Activated naive CD8-positive, alpha-beta T cell treated with anti-CD3 and anti-CD28 coated beads, Interleukin-2, amount 50 U/mL, for 16 hours (primary cell): ENCODE measurements at places on chromosomes 5 and 9.

- DNase-seq: no peak
Observed at GRCh38 chr5:54900984-54901725, 84.2 kb downstream of the ESM1 start.

DNA sequence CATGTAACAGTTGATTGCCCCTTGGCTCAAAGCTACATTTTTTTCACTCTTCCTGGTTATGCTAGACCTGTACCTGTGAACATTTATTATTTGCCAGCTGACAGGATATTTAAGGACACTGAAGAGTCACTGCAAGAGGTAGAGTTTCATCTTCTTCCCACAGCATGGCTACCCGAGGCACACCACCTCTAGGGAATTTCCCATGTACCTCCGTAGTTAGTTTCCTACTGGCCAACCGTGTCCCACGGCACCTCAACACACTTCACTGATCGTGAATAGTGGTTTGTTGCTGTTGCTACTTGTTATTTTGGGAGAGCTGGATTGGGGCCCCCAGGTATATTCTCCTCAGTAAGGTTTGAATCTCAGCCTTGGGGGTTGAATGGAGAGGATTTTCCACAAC is 648.6 kb downstream of the SEMA5A start:
- no peak for DNase-seq

- DNase-seq: no peak
Observed at GRCh38 chr5:95086927-95087815, 197.7 kb downstream of the MCTP1 start.

GRCh38 chr5:174172566-174172965 is 127.1 kb downstream of the NSG2 start:
- DNase-seq: no peak

DNA sequence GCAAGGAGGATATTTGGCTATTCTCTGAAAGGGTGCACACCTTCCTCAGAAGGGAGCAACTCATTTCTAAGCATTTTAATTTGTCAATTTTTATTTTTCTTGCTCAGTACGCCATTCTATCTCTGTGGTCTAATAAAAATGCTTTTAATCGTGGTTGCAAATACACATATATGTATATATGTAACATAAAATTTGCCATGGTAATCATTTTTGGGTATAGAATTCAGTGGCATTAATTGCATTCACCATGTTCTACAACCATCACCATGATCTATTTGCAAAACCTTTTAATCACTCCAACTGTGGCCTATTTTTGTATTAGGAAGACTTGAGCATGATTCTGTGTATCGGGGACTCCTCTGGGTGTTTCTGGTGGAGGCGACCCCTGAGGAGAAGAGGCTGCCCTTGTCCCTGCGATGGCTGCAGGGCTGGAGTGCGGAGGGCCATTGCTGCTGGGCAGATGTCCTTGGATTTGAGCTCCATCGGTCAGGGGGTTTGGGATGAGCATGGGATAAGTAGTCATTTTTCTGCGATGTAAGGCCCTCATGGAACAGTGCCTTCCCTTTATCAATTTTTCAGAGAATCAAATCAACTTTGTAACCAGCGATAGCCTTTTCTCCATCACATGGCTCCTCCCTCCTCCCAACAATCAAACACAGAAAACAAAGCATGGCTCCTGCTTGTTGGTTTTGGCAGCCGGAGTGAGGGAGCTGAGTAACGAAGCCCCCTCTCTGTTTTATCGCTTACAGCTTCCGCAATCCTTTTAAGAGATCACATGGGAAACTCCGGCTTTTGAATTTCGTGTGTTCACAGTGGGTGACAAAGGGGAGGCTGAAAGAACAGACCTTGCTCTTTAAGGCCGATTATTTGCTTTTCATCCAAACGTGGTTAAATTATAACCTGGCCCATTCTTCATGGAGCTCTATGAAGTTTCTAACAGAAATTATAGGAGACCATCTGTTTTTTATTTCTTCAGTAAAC is 187.3 kb downstream of the TENT4A start:
- DNase-seq: no peak

- no peak for DNase-seq
Observed at GRCh38 chr9:126052791-126053190, 273.8 kb upstream of the MVB12B start.

- DNase-seq: no peak
Observed at GRCh38 chr9:114806526-114806900, 674 bp upstream of the TNFSF15 start.

- no peak for DNase-seq
Observed at GRCh38 chr9:130741831-130742449, 48.4 kb downstream of the EXOSC2 start.

DNA sequence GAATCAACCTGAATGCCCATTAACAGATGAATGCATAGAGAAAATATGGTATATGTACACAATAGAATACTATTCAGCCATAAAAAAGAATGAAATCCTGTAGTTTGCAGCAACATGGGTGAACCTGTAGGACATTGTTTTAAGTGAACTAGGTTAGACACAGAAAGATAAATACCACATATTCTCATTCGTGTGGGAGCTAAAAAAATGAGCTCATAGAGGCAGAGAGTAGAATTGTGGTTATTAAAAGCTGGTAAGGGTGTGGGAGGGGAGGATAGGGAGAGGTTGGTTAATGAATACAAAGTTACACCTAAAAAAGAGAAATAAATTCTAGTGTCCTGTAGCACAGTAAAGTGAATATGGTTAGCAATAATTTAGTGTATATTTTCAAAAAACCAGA is 23.5 kb downstream of the PTTG1 start:
- DNase-seq: no peak

GRCh38 chr9:89442501-89442978 is 55.4 kb downstream of the SEMA4D start:
- no peak for DNase-seq

DNA sequence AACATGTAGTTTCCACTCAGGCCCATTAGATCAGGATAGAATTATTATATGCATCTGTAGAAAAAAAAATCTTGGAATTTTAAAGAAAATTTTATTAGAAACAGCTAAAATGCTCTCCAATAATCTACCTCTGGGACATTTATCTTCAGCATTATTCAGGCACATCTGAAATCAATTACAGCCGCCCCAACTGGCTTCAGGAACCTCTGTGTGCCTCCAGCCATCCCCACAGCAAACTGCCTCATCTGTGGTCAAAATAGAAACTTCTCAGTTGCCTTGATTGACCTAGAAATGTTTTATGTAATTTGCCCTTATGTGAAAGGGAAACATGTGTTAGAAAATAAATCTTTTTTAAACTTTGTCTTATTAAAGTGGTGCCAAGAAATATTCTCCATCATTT is 120.1 kb upstream of the LPAR1 start:
- no peak for DNase-seq

- DNase-seq: no peak
Observed at GRCh38 chr5:53335115-53335514, 145.3 kb upstream of the FST start.

DNA sequence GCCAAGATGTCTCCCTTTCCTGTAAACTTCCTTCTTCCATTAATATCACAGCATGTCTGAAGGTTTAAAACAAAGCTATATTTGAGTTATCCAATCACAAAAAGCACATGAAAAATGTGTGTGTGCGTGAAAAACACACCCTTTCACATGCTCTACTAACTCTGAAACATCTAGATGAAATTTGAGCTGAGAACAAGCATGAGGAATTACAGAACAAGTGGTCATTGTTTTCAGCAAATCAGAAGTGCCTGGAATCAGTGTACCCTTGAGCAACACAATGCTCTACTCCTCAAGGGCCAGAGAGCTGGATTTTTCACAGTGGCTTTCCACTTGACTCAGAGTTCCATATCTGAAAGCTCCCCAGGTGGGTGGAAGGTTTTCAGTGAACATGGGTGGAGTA is 255.9 kb downstream of the PSAT1 start:
- DNase-seq: no peak

GRCh38 chr9:643966-644365 is 197.5 kb upstream of the DMRT1 start:
- no peak for DNase-seq

- DNase-seq: no peak
Observed at GRCh38 chr9:73076970-73077369, 74.7 kb upstream of the ANXA1 start.

- no peak for DNase-seq
Observed at GRCh38 chr5:146098047-146098446, 7.3 kb downstream of the PLAC8L1 start.

GRCh38 chr9:21336457-21336856 is 1.3 kb upstream of the KLHL9 start:
- no peak for DNase-seq

DNA sequence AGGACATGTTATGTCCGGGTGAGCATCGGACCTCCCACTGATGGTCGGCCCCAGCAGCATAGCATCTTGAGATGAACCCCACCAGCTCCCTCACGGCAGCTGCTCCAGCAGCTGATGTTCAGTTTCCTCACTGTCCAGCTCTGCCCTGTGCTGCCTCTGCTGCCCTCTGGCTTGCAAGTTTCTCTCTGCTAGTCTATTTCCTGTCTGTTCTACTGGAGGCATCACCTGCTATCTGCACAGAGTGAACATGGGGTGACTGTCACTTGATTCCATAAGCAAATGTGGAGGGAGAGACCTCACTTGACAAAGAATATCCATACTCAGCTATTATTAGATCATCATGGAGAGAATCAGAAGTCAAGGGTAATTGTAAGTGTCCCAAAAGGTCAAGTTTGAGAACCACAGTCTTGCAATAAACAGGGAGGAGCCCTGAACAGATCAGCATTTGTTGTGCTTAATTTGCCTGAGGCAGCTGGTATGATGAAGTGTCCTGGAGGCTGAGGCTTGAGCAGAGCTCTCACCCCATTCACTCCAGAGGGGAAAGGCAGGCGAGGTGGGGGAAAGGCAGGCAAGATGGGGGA is 702.8 kb downstream of the SEMA5A start:
- DNase-seq: no peak

GRCh38 chr9:76045221-76045620 is 154.7 kb downstream of the PCSK5 start:
- no peak for DNase-seq

DNA sequence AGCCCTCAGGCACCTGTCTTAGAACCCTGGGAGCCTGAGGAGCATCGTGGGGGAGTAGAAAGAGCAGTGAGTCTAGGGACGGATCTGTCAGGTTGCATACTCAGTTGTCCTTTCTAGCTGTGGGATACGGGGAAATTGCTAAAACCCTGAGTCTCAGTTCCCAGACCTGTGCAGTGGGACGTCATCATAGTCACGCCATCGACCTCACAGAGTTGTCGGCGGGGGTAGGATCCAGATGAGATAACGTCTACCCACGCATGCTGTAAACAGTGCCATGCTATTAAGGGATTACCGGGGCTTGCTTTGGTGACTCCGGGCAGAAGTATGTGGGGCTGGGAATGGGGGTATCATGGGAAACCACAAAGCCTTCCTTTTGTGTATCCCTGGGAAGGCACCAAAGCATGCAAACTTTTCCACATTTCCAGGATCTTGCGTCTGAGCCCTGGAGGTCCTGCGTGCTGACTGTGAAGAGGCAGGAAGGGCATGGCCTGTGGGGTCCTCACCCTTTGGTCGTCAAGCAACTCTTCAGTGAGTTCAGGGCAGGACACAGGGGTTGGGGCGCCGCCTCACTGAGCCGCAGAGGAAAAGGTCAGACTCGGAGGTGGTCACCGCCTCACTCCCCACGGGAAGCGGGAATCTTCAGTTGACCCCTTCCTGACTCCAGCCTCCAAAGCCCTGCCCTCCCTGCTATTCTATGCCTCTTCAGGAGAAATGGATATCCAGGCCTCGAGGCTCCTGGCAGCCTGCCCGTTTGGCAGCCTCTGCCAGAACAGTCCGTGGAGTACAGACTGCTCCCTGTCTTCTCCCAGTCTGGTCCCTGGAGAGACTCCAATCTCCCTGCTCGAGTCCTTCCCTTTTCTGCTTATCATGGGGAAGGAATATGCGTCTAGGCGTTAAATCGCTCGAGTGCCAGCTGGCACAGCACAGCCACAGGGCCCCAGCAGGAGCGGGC is 186.8 kb upstream of the KLF9 start:
- no peak for DNase-seq
